Naive thymus-derived CD8-positive, alpha-beta T cell (primary cell): ENCODE measurements at places on chromosomes 2 and 18. TPM values are rescaled to one million over a fixed set of nuclear protein-coding genes. Genes with fewer than 3 reads are reported as not detected.

- no peaks in the 10 kb centered on the region for H3K27me3 ChIP-seq
- H3K36me3 ChIP-seq, result peaks cover 7% of the 10 kb centered on the region
- H3K4me3 ChIP-seq, result no peak overlapping the region
- peaks cover 4% of the 10 kb centered on the region for H3K4me1 ChIP-seq
- H3K27ac ChIP-seq, result no peak overlapping the region
These were observed 237.7 kb downstream of the SEPTIN10 start for GRCh38 chr2:109376115-109376514.

The SKA1 gene
- total RNA-seq, result 0.55 TPM

The RAB11FIP5 gene
- total RNA-seq, result 7.4 TPM

The GPR35 gene
- 8.9 TPM for total RNA-seq

GRCh38 chr2:194870974-194871535 is 786.0 kb upstream of the SLC39A10 start:
- no peaks in the 10 kb centered on the region for H3K36me3 ChIP-seq
- no peaks in the 10 kb centered on the region for H3K4me1 ChIP-seq
- H3K27ac ChIP-seq, result no peak overlapping the region
- H3K27me3 ChIP-seq, result no peaks in the 10 kb centered on the region
- no peak for DNase-seq

The POTEF gene
- total RNA-seq, result not detected

DNA sequence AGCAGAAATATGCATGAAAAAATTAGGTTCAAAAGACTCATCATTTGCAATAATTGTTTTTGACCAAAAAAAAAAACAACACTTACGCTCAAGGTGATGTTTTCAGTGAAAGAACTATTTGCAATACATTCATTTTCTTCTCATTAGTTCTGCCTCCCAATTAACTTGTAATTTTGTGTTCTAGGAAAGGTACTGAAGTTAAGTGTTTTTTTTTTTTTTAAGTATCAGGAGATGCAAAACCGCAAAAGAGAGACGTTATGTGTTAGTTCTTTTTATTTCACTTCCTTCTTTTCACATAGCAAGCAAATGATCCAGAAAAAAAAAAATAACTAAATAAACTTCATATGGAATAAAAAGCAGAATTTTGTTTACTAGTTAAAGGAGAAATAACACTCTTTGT is 735.2 kb upstream of the GCFC2 start:
- no peak for DNase-seq
- no peaks in the 10 kb centered on the region for H3K4me1 ChIP-seq
- H3K36me3 ChIP-seq, result no peaks in the 10 kb centered on the region
- no peak overlapping the region for H3K4me3 ChIP-seq
- H3K27me3 ChIP-seq, result no peaks in the 10 kb centered on the region

DNA sequence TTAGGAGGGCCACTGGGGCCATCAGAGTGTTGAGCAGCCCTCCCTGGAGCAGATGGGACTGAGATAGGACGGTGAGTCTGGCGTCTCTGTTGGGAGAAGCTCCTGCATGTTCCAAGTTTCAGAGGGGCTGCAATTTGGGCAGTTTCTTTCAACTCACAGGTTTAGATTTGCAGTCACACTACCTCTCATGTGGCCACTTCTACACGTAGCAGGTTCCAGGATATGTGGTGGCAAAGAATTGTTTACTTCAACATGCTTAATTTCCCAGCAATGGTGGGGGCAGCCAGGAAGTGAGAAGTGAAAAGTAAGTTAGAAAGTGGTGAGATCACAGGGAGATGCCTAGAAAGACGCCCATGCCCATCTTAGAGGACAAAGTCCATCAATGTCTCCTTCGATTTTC is 9.3 kb downstream of the NCK2 start:
- peak overlapping the region; percentile 98 for H3K27ac ChIP-seq
- peaks cover 100% of the 10 kb centered on the region for H3K4me1 ChIP-seq
- peak overlapping the region; percentile 68 for H3K4me3 ChIP-seq

The LYG2 gene
- total RNA-seq, result not detected

The PLEKHA3 gene
- 39.5 TPM for total RNA-seq

DNA sequence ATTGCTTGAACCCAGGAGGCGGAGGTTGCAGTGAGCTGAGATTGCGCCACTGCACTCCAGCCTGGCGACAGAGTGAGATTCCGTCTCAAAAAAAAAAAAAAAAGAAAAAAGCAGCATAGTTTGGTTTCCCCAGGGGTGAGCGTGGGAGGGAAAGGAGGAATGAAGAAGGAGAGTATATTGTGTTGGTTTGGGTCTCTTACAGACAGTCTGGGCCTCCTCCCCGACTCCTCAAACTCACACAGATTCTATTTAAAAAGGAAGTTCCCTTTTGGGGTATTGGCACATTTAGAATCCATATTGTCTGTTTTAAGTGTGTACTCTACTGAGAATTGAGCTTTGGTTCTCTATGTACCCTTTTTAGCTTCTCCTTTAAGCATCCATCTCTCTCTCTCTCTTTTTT is 27.4 kb upstream of the SLC20A1 start:
- H3K36me3 ChIP-seq, result no peaks in the 10 kb centered on the region
- no peak overlapping the region for H3K27ac ChIP-seq
- H3K4me1 ChIP-seq, result no peaks in the 10 kb centered on the region
- no peak overlapping the region for H3K4me3 ChIP-seq
- no peak for DNase-seq

The REEP1 gene
- not detected for total RNA-seq

DNA sequence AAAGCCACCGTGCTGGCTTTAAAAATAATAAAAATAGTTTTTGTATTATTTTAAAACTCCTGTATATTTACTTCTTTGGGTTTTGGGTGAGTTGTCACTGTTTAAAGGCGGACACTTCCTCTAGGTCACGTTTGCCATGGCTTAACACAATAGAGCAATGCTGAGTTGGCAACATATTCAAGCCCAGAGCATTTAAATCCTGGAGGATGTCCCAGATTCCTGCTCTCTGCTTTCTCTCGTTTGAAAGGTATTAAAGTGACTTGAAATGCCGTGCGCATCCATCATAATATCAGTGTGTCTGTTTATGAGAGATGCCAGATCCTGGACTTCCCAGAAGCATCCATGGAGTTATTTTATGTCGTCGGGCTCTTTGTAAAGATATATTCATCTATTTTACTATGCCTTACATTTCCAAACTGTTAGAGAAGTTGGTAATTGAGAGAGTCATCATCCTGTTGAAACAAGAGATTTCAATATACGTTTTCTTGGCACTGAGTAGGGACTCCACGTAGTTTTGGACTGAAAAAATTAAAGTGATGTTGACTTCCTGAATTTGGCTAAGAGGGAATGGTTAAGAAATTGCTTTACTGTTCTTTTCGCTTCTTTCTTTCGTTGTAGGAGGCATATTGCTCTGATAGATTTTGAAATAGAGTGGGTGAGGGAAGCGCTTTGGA is 150.6 kb downstream of the ZNF236 start:
- H3K36me3 ChIP-seq, result no peaks in the 10 kb centered on the region
- no peak for DNase-seq
- H3K27ac ChIP-seq, result no peak overlapping the region
